ENCODE measurements at places on chromosomes 3 and 15.

- DNase-seq = no peak
These were observed 59.6 kb downstream of the SPRED1 start for GRCh38 chr15:38312190-38312589.

GRCh38 chr3:128561504-128561903 lies 68.5 kb upstream of the GATA2 start:
- no peak for DNase-seq

DNA sequence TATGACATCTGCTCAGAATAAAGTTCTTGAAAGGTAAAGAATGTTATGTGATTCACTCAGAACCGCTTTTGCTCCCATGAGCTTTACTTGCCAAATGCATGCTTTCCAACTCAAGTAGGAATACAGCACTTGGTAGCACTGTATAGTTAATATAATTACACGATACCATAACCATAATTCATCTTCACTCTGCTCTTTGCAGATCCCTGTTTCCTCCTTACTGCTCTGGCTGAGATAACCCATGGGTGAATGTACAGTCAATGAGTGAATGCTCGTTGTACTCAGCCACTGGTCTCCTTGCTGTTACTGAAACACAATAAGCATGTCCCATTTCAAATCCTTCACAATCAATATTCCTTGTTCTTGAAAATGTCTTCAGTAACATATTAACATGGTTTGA lies 550.0 kb downstream of the FGF12 start:
- DNase-seq = no peak

GRCh38 chr3:3127432-3128010 lies 781 bp downstream of the TRNT1 start:
- DNase-seq = peak; percentile 19

DNA sequence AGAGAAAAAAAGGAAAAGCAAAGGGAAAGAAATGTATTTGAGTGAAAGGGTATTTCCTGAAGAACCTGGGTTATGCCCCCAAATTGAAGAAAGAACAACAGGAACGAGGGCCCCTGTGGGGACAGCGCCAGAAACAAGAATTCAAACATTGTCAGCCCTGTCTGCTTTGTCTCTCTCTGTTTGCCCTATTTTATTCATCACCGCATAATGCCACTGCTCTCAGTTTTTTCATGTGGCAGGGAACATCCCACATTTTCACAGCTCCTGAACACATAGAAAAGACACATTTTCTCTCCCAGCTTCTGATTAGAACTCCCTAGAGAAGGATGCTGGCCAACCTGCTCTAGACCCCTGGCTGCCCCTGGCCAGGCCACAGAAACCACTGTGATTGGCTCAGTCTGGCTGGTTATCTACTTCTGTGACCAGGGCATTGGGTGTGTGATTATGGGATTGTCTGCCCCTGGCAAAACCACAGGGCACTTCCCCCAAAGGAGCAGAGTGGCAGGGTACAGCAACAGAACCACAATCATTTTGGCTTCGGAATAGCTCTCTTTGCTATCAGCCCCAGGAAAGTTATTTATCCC lies 31.3 kb upstream of the CCDC54 start:
- no peak for DNase-seq

DNA sequence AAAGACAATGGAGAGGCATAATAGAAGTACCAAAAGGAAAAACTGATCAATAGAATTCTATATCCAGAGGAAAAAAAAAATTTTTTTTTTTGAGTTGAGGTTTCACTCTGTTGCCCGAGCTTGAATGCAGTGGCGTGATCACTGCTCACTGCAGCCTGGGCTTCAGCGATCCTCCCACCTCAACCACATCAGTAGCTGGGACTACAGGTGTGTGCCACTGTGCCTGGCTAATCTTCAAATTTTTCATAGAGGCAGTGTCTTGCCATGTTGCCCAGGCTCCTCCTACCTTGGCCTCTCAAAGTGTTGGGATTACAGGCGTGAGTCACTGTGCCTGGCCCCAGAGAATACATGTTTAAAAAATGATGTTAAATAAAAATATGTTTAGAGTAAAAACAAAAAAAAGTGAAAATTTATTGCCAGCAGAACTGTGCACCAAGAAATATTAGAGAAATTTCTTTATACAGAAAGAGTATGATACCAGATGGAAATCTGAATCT lies 154.3 kb upstream of the ZBTB20 start:
- no peak for DNase-seq

GRCh38 chr15:29270976-29271375 lies 1.4 kb upstream of the NSMCE3 start:
- DNase-seq = no peak

DNA sequence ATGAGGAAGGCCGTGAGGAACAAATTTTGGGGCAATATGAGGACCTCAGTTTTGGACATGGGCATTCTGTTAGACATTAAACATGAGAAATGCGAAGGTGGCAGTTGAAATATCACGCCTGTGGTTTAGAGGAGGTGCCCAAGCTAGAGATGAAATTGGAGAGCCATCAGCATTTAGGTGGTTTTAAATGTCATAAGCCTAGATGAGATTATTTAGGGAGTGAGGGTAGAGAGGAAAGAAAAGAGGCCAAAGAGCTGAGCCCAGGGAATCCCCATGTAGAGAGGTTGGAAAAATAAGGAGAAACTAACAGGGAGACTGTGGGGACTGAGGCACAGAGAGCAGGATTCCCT lies 14.9 kb downstream of the RTP1 start:
- no peak for DNase-seq

DNA sequence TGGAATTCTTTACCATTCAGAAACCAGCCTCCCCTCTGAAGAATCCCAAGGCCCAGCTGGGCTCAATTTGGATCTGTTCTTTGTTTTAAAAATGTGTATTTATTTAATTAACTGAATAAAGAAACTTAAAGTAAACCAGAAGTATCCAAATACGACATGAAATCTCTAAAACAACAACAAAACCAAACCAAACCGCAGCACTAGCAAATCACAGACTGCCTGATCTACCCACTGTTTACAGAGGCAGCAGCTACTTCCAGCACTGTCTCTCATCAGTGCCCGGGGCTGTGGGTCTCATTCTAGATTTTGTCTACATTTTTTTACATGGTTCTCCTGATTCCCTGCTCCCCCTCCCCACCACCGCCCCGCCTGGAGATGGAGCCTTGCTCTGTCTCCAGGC lies 2.3 kb downstream of the FLNB start:
- no peak for DNase-seq

Data from activated CD4-positive, alpha-beta T cell treated with anti-CD3 and anti-CD28 coated beads, Interleukin-2, amount 50 U/mL, for 24 hours (primary cell).